ENCODE measurements at places on chromosomes 12 and 14.
A peak's percentile ranks its signal among the peaks of the same experiment; 100 is the strongest.

GRCh38 chr12:59823567-59823966 lies 227.7 kb downstream of the SLC16A7 start:
- no peak for DNase-seq

DNA sequence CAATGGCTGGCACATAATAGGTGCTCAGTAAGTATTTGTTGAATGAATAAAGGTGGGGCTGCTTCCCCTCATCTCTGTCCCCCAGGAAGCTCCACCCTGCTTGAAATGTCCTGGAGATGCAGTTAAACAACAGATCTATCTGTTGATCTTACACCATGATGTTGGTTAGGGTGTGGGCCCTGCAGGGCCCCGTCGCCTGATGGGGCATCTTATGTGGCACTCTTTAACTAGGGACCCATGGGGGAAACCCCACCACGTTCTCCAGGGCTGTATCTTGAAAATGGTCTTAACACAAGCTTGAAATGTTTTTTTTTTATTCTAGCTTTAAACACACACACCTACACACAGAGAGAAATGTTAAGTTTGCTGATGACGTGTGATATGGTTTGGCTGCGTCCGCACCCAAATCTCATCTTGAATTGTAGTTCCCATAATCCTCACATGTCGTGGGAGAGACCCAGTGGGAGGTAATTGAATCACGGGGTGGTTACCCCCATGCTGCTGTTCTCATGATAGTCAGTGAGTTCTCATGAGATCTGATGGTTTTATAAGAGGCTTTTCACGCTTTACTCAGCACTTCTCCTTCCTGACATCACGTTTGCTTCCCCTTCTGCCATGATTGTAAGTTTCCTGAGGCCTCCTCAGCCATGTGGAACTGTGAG lies 741.7 kb downstream of the VRK1 start:
- DNase-seq: no peak

- no peak for DNase-seq
These were observed 1.5 kb downstream of the PRDM4 start for GRCh38 chr12:107759410-107759809.

DNA sequence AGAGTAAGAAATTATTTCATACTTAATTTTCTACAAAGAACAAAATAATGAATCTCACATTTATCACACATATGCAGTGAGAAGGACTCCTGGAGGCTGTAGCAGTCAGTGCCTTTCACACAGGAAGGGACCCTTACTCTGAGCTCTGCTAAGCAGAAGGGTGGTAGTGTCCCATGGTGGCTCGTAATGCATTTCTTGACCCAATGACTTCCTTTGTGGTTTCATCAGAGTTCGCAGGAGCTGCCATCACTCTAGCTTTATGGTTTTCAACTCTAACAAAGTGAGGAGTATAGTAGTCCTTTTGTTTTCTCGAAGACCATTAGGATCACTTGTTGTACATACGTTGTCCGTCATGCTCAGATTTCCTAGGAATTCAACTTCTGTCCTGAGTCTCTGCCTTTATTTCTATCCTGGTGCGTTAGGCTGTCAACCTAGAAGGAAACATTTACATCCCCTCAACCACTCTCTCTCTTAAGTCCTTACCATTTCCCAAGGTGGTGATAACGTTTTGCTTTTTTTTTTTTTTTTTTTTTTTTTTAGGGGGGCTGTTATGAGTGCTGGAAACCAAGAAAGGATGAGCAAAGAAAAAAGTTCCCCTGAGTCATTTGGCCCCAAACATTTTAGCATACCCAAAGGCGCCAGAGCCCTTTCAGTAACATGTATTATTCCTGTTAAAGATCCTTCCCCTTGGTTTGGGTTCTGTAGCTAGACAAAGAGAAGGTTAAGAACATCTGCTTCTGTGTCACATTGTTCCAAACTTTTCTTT lies 37.2 kb downstream of the GABARAPL1 start:
- peak; percentile 15 for DNase-seq

DNA sequence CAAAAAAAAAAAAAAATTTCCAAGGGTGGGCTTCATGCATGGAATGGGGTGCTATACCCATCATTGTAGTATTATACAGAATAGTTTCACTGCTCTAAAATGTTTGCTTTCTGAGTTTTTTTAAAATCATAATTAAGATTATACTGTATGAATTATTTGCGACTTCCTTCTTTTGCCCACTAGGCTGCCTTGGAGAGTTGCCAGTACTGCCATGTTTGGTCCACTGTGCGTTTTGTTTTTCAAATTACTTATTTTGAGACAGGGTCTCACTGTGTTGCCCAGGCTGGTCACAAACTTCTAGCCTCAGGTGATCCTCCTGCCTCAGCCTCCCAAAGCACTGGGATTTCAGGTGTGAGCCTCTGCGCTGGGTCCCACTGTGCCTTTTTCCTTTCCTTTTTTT lies 19.9 kb downstream of the PLBD2 start:
- DNase-seq: no peak

- DNase-seq: no peak
These were observed 53.8 kb upstream of the NPFF start for GRCh38 chr12:53560912-53561589.

DNA sequence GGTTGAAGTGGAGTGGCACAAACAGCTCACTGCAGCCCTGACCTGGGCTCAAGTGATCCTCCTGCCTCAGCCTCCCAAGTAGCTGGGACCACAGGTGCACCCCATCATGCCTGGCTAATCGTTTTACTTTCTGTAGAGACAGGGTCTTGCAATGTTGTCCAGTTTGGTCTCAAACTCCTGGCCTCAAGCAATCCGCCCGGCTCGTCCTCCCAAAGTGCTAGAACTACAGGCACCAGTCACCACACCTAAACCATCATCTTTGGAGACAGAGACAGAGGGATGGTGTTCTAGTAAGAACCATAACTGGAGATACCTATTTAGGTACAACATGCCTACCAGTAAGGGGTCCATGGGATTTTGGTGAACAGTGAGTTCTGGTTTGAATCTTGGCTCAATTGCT lies 2.5 kb upstream of the DDX23 start:
- no peak for DNase-seq

DNA sequence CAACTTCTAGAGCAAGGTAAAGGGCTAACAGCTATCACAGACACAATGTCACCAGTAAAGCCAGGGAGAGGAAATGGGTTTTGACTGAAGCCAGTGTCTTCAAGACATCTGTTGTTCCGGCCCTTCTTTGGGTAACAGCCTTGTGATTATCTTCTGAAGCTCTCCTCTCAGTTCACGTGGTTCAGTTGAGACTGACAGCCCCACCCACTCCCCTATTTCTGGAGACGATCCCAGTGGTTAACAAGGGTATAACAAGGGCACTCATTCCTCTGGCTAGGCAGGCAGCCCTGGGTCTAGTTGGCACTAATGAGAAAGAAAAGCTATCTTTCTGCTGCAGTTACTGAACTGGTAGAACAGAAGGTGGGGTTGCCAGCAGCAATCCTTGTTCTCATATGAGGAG lies 6.9 kb downstream of the GNPTAB start:
- peak; percentile 73 for DNase-seq

- no peak for DNase-seq
These were observed 48.3 kb downstream of the EML1 start for GRCh38 chr14:99841436-99842071.

DNA sequence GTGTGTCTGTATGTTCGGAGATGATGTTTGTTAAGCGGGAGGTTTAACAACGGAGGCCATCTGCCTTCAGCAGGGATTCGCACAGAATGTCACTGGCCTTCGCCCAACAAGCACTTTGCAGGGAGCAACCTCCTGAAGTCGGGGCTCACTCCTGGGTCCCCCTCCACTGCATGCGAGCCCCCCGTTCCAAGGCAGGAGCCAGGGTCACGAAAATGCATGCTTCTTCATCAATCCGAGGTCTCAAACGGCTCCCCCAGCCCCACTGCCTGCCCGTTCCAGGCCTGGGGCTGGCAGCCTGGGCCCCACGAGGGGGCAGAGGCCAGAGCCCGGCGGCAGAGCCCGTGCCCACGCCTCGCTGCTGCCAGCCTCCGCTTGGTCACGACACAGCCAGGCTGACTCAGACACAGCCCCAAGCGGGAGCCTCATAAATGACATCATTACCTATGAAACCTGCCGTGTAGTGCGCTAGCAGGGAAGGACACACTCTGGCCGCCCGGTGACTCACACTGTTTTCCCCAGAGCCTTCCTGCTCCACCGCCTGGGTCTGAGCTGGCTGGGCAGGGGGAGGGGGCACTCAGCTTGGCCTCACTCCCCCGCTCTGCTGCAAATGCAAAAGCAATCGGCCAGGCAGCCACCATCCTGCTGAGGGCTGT lies 169.5 kb upstream of the RTL1 start:
- no peak for DNase-seq

GRCh38 chr12:120115692-120116440 lies 687 bp downstream of the RAB35 start:
- DNase-seq: no peak

DNA sequence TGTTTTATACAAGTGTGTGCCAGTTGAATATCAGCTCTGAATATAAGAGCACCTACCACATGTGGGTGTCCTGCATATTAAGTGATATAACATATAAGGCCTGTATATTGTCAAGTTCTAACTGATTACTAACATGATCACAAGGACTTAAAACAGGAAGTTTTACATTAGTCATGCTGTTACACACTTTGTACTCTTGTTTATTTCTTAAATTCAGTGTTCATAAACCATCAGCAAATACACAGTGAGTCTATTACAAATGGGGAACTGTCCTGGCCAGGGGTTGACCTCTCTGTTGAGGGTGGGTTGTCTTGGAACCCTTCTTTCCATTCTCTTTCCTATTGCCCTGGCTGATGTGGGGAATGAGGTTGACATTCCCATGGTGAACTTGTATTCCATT lies 19.1 kb downstream of the HELB start:
- no peak for DNase-seq

DNA sequence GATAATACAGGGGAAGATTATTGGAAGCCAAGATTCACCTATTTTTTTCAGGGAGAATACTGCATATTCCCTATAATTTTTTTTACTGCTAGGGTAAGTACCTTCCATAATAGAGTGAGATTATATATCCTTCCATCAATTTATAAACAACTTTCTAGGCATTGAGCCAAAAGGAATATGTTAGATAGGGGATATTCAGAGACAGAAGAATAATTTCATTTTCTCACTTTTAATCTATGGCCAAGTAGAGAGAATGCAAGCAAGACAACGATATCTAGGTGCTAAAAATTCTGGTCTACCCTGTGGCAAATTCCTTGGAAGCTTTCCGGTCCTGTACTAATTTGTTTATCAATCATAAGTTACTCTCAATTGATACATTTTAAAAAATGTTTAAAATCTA lies 69.7 kb upstream of the STAC3 start:
- no peak for DNase-seq

DNA sequence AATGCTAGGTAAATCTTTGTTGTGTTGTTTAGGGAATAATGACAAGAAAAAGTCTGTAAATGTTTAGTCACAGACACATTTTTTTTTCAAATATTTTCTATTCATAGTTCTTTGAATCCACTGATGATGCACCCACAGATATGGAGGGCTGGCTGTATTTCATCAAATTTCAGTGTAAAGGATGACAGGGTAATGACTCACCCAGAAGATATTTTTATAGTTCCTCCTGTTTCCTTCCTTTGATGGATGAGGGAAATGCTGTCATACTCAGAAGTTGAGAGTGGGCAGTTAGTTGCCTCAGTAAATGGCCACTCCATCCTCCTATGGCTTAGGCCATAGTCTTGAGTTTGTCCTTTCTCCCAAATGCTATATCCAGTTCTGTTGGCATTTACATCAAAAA lies 76.9 kb upstream of the REP15 start:
- no peak for DNase-seq

DNA sequence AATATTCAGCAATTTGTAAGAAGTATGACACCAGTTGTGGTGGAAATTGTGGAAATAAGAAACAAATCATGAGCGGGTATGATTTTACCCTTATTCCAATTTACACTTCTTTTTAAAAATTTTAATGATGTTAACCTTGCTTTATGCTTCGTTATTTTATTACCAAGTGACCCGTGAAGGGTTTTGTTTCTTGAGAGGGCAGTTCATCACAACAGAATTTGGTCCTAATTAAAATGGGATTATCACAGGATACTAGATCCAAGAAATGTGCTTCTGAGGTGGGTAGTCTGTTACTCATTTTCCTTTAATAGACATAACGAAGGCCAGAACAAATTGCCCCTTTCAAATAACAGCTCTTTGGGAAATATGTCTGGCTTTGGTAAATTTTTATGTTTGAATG lies 25.5 kb upstream of the RASSF8 start:
- no peak for DNase-seq

DNA sequence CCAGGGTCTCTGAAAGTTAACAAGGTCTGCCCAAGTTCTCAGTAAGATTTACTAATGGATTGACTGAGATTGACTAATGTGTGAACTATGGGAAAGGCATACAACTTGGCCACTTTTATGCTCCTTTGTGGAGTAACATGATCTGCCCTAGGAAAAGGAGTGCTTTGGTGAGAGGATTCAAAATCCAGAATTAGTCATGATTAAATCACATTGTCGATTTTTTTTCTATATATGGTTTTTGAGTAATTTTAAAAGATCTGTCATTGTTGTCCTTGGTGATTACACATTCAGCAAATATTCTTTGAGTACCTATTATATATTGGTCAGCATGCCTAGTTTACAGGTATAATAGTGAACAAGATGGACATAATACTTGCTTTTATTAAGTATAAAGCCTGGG lies 147.7 kb upstream of the SYT10 start:
- no peak for DNase-seq

DNA sequence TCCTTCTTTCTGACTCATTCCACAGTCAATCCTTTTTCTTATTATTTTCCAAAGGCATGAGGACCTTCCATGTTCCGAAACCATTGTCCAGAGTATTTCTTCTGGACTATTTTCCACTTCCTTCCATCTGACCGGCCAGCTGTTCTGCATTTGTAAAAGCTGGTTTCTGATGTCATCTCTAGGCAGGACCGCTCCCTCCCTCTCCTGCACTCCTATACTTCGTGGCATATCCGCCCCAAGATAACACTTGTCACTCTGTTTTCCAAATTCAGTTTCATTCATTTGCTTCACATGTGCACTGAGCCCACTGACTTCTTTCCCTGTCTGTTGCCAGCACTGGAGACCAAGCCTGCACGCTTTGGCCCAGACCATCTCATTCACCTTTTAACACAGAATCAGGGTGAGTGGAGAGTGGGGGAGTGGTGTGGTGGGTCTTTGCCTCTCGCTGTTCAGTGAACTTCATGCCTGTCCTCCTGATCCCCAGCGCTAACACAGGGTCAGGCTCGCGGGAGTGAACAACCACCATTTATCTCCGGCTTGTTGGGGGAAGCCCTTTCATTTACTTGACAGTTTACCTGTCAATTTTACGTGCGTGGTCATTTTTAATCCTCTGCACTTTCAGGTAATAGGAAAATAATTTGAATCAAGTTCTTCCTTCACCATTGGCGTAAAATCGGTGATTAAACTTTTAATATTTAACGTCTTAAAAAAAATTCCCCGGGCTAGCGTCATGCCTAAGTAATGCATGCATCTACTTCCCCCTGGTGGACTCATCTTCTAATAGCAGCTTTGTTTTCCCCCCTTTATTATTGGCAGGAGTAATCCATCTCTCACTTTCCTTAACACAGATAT lies 52.5 kb downstream of the C12orf75 start:
- DNase-seq: no peak

- DNase-seq: no peak
These were observed 51.8 kb upstream of the JDP2 start for GRCh38 chr14:75375983-75376382.

GRCh38 chr12:58028294-58028693 lies 86.9 kb downstream of the ATP23 start:
- no peak for DNase-seq

- DNase-seq: no peak
These were observed 38.9 kb upstream of the DICER1 start for GRCh38 chr14:95196268-95196667.

- DNase-seq: no peak
These were observed 46.0 kb downstream of the TECPR2 start for GRCh38 chr14:102408724-102409123.
